SJCRH30 (cell line): ENCODE measurements at places on chromosomes 13 and 19. TPM values are rescaled to one million over a fixed set of nuclear protein-coding genes. Genes with fewer than 3 reads are reported as not detected.

The PALM gene
- 4.4 and 4.6 TPM in 2 replicates for total RNA-seq

- H3K27me3 ChIP-seq = no peaks in the 10 kb centered on the region
- H3K36me3 ChIP-seq = peaks cover 25% of the 10 kb centered on the region
- no peak for DNase-seq
Observed at GRCh38 chr19:47503130-47503825, 11.6 kb downstream of the NAPA start.

DNA sequence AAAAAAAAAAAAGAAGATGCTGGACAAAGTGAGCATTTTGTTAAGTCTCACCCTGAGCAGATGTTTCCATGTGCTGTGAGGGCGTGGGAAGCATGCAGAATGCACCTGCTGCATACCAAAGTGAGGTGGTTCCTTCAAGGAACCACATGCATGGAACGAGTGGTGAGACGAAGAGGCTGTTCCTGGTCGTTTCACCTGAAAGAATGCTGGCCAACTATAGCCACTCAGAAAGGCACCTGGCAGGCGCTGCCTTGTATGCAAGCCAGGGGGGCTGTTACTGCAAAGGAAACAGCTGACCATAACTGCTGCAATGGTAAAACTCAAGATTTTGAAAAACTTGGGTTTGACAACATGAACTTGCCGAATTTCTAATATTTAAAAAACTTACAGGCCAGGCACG, 14.7 kb downstream of the MIER2 start:
- no peaks in the 10 kb centered on the region for H3K4me1 ChIP-seq
- no peak for DNase-seq
- H3K36me3 ChIP-seq = peaks cover 69% of the 10 kb centered on the region
- no peaks in the 10 kb centered on the region for H3K27me3 ChIP-seq
- H3K27ac ChIP-seq = no peak overlapping the region
- no peak overlapping the region for H3K4me3 ChIP-seq

- no peaks in the 10 kb centered on the region for H3K27me3 ChIP-seq
- H3K4me1 ChIP-seq = peaks cover 10% of the 10 kb centered on the region
- no peak overlapping the region for H3K4me3 ChIP-seq
- DNase-seq = no peak
Observed at GRCh38 chr13:32829676-32830335, 186.4 kb upstream of the KL start.

The SGCG gene
- total RNA-seq = 0.14 and 0.18 TPM in 2 replicates

The CYP4F3 gene
- not detected in 2 replicates for total RNA-seq

The SHC2 gene
- total RNA-seq = 0.12 and 0.23 TPM in 2 replicates

The C1QTNF9 gene
- total RNA-seq = 0.05 TPM in 1 of 2 replicates, not detected in the other
